Stimulated activated CD8-positive, alpha-beta memory T cell treated with anti-CD3 and anti-CD28 coated beads, Interleukin-7, amount 100 ng/mL, for 24 hours (primary cell): ENCODE measurements at places on chromosomes 5 and 9.

GRCh38 chr9:102841376-102841775, 153.8 kb upstream of the CYLC2 start:
- DNase-seq: no peak

DNA sequence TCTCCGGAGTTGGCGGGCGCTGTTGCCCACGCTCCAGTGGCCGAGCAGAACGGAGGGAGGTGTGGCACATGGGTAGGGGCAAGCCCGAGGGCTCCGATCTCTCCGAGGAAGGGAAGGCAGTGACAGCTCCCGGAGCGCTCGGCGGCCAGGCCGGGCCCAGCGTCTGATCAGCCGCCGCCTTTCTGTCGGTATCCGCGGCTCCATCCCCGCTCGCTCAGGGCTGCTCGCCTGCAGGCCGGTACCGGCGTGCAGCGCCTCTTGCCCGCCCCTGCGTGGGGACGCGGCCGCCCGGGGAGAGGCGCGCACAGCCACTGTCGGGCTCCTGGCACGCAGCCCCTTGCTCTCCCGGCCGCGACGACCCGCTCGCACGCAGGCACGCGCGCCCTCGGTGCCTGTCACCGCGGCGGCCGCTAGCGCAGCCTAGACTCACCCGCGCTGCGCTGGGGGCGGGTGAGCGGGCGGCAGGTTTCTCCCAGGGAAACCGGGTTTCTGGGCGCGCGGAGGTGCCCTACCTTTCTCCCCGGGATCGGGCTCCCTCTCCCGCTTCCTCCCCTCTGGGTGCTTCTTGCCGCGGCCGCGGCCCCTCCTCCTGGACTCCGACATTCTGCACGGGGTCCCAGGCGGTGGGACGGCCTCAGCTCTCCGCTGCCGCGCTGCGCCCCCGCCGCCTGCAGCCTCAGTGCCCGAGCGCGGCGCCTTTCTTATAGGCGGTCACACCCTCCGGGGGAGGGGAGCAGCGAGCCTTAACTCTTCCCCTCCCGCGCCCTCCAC, 108.4 kb downstream of the PSD2 start:
- no peak for DNase-seq

DNA sequence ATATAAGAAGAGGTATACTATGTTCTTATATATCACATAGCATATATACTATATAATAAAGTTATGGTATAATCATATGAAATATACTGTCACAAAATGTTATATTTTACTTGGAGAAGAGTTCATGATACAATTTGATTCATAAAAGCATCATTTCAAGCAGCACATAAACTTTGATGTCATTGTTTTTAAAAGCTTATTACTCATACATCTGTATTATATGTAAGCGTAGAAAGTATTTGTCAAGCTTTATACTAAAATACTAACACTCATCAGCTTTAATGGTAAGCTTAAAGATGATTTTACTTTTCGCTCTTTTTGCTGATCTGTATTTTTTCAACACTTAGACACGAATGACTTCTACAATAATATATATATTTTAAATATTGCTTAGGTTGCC, 34.0 kb upstream of the ZNF618 start:
- DNase-seq: no peak

DNA sequence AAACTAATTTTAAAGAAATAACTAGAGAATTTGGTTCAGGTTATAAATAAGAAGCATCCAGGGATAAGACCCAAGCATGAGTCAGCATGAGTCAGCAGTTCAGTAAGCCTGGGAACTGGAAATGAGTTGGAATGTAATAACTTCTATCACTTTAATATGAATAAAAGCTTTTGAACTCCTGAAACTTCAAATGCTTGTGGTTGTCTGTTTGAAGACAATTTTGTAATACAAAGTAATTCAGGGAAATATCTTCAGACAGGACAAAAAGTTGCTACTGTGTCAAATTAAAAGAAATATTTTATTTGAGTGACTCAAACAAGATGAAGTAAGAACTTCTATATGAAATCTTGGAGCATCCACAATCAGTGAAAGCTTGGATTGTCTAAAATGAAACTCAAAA, 331.2 kb upstream of the DAB2 start:
- no peak for DNase-seq
